ENCODE measurements at places on chromosomes 7 and 10.
A peak's percentile ranks its signal among the peaks of the same experiment; 100 is the strongest.

DNA sequence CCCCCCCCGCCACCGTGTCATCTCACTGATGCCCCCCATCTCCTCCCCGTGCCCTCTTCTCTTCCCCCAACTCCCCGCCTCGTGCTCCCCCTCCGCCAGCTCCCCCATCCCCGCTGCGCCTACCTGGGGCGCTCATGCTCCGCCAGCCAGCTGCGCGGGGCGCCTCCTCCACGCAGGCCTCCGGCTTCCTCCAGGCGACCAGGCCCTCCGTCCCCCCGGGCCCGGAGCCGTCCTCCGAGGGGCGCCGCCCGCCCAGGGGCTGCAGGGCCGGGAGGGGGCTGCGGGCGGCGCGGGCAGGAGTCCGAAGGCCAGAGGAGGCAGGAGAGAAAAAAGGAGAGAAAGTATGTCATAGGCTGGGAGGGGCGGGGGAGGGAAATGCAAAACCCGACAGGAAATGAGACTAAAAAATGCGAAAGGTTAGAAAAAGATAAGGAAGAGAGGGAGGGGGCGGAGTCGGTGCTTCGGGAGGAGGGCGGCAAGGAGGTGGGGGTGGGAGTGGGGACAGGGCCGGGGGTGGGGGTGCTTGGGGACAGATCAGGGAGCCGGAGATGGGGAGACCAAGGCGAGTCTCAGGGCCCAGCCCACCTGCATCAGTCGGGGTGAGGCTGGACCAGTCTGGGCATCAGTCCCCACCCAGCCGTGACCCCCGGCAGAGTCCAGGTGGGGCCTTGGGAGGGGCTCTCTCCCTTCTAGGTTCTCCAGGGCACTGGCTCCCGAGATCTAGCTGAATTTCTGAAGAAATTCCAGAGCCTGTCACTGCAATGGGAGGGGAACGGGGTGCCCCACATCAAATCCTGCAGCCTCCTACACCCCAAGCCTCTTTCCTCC lies at the start of gene CARD11:
TSS of gene CARD11 (minus strand) at position 324 of the 828 bp plus-strand sequence. CDS start 85,361 bp downstream, outside the sequence.
- peak; percentile 71 for DNase-seq

DNA sequence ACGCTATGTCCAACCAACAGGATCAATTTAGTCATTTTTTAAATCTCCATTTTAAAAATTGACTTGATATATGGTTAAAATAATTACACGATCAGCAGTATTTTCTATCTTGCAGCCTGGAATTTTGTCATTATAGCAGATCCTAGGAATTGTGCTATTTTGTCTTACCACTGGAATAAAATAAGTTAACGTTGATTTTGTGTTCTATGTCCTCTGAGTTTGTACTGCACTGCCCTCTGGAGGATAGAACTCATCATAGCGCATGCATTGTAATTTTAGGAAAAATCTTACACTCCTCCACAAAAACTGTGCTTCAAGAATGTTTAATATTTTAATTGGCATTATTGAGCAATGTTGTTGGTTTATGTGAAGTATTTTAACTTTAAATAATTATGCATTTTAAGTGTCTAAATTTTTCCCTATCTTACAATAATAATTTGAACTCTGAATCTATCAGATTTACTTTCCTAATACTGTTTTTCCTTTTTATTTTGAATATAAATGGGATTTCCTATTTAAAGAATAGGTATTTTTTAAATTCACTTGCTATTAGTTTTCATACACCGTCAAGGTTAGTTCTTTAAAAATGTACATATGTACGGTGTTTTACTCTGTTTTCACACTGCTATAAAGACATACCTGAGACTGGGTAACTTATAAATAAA lies 220.1 kb downstream of the PPP1R3A start:
- peak; percentile 14 for DNase-seq

- peak; percentile 71 for DNase-seq
Measured at GRCh38 chr7:151632750-151633515, 113.2 kb upstream of the RHEB start.

- DNase-seq = no peak
Measured at GRCh38 chr7:133941496-133941895, 185.6 kb upstream of the LRGUK start.

DNA sequence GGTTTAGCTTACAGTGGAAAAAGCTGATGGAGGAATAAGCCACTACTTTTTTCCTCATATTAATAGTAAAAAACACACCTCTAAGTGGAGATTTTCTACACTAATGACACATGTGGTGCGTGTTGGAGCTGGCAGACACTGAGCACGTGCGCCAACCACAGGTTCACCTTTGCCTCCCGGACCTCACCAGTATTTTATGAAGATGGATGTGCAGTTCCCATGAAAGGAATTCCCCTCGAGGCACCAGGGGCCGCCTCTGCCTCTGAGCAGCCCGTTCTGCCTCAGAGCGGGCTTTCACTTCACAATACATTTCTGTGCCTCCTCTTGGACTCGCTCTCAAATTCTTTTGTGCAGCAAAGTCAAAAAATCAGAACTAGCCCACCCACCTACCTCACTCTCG lies 477.5 kb upstream of the ADARB2 start:
- DNase-seq = no peak

- no peak for DNase-seq
Measured at GRCh38 chr10:24397662-24398061, 188.7 kb downstream of the KIAA1217 start.

DNA sequence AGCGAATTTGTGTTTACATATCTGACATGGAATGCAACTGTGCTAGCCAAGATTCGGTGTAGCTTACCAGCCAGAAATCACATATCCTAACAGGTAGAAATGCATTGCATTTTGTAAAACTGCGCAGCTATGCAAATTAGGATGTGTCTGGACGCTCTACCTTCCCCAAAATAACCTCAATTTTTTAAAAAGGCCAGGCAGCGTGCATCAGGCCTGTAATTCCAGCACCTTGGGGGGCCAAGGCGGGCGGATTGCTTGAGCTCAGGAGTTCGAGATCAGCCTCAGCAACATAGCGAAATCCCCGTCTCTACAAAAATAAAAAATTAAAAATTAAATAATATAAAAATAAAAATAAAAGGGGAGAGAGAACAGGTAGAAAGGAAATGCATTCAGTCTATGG lies 305.0 kb downstream of the TYW1 start:
- no peak for DNase-seq

All from activated CD4-positive, alpha-beta T cell treated with anti-CD3 and anti-CD28 coated beads, Interleukin-10, Interleukin-2, amounts not matched to agents 100 ng/mL and 50 ng/mL, durations not matched to agents 16 hours and 8 hours (primary cell).